Renal cortex interstitium (tissue), 15 donors: ENCODE measurements at places on chromosomes 12 and 14. TPM values are rescaled to one million over a fixed set of nuclear protein-coding genes. Genes with fewer than 3 reads are reported as not detected.

DNA sequence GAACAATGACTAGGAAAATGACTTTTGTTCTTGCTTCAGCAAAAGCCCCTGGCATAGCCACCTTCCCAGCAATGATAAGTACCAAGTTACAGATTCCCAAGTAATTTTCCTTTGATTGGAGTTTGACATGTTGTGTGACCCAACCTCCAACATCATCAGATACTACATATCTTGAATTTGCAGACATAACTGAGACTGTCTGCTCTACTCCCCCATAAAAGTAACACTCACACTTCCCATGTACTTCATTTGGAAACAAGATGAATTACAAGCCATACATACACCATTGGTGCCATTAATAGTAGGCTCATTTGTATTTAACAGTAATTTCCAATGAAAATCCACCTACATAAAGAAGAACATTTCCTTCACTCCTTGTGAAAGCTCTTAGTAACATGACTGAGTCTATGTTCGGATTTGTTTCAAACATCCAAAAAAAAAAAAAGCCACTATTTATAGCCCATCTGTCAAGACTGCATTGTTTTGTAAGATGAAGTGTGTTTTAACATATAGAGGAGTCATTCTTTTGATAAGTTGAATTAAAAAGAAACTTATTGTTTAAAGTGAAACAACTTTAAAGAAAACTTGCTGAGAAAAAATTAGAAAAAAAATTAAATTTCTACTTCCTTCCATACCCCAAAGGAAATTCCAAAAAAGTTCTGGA lies 12.0 kb upstream of the SLCO1A2 start:
- DNase-seq: no peak

GRCh38 chr12:95117178-95117599 lies 43.8 kb upstream of the NR2C1 start:
- peak; percentile 44 for DNase-seq

DNA sequence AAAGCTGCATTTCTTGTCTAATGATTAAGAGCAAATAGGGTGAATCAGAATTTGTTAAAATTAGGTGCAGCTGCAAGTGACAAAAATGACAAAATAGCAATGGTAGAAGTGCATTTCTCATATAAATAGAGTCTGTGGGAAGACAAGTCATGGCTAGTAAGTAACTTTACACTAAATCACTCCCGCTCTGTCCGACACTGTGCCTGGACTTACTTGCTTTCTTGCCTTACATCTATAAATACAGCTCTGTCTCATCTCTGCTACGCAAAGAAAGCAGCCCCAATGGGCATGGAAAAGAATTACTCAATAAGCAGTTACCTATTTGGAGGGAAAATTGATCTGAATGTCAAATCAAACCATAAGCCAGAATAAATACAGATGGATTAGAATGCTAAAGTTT lies 245.4 kb upstream of the KRR1 start:
- no peak for DNase-seq

DNA sequence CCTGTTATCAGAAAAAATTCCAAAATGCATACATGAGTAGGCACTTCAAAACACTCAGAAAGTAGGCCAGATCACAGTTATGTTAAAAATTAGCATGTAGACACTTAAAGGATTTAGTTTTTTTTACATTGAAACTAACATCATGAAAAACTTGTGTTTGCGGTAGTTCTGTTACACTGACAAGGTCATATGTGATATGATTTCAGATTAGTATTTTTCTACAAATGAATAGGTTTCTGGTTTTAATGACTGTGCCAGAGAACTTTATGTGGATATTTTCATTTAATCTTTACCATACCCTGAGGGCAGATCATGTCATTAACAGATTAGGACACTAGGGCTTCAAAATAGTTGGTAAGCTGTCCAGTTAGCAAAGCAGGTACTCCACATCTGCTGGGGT lies 20.7 kb downstream of the YARS2 start:
- DNase-seq: no peak

- DNase-seq: no peak
These were observed 1.5 kb upstream of the NANOG start for GRCh38 chr12:7787574-7788293.

GRCh38 chr14:31902945-31903646 lies 174.0 kb upstream of the ARHGAP5 start:
- no peak for DNase-seq

GRCh38 chr12:32854097-32854496 lies 42.5 kb downstream of the PKP2 start:
- DNase-seq: no peak

DNA sequence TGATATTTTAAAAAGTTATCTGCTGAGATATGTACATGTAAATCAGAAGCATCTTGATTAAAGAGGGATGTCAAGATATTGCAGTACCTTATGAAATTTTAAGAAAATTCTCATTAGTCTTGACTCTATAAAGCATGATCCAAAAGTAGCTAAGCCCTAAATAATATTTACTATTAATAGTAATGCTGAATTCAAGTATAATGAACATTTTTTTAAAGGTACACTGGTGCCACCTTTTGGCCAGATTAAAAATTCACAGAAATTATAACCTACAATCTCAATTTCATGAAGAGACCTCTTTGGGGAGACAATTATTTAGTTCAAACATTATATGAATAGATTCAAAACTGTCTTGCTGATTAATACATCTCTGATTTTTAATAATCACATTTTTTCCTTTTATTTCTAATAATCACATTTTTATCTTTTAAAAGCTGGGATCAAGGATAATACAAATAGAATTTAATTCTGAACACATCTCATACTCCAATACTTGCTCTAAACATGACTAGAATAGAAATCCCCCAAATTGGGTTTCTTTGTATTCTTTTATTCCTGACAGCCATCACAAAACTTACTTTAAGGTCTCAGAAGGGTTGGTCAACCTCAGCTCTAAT lies 13.4 kb downstream of the AKAP5 start:
- DNase-seq: no peak

DNA sequence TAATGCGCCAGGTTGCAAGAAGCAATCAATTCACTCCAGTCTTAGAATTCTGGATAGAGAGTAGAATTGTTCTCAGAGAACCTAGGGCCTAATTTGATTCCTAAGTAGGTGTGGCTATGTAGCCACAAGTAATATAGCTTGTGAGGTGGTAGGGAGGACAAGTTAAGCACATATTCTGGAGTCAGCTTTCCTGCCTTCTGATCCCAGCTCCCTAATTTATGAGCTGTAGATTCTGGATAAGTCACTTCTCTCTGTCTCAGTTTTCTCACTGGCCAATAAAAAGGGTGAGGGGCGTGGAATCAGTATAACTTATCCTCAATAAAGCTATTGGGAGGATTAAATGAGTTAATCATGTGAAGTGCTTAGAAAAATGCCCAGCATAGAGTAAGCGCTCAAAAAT lies 3.0 kb upstream of the SNW1 start:
- no peak for DNase-seq

DNA sequence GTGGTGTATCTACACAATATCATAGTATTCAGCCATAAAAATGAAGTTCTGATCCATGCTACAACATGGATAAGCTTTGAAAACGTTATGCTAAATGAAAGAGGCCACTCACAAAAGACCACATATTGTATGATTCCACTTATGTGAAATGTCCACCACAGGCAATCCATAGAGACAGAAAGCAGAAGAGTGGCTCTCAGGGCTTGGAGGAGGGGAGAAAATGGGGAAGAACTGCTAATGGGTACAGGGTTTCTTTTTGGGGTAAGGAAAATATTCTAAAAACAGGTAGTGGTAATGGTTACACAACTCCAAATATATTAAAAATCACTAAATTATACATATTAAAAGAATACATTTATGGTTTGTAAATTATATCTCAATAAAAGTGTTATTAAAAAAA lies 16.5 kb downstream of the SCNN1A start:
- no peak for DNase-seq

GRCh38 chr12:16946704-16947103 lies 340.7 kb upstream of the LMO3 start:
- no peak for DNase-seq

GRCh38 chr12:106133136-106134087 lies 5.3 kb downstream of the NUAK1 start:
- no peak for DNase-seq

GRCh38 chr12:89872922-89873630 lies 164.4 kb upstream of the ATP2B1 start:
- no peak for DNase-seq

DNA sequence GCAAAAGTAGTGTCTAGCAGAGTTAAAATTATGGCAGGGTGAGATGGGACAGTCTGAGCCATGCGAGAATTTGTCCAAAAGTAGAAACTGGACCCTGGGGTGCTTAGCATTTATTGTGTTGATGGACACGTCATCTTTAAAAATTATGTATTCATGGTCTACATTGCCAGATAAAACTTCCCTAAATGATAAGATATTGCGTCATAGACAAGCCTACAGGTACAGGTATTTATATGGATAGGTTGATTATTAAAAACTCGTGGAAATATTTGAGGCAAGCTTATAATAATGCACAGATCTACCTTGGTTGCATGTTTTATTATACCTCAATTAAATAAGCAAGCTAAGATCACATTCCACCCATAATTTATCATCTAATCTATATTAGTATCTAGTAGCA lies 196.0 kb upstream of the PDZRN4 start:
- no peak for DNase-seq

DNA sequence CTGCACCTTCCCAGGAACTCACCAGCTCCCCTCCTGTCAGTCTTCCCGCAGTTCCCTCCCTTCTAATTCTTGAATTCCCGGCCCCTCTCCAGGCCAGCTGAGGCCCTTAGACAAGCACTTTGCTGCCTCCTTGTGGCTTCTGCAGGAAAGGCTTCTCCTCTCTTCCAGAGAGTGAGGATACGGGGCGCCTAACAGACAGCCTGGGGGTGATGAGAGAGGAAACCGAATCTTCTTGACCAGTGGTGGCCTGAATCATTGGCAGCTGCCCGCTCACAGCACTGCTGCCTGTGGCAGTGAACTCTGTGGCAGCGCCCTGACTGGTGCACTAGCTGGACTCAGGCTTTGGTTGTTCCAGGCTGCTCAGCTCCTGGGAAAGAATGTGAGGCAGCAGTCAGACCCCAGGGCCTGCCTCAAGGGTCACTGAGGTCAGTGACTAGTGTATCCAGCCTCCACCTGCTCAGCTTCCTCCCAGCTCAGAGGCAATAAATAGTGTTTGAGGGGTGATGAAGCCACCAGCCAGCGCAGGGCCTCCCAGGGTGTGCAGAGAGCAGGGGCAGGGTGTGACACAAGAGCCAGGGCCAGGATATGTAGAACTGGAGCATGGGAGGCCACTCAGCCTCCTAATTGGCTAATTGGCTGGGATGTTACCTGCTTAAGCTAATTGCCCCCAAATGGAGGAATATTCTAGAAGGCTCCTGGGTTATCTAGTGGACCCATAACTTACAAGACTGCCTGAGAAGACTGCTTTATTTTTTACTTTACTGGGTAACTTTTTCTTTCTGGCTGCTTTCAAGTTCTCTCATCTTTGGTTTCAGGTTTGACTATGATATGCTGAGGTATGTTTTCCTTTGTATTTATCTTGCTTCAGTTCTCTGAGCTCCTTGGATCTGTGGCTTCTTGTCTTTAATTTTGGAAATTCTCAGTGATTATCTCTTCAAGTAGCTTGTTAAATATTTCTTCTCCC lies 12.9 kb upstream of the MCRS1 start:
- peak; percentile 76 for DNase-seq

The ARHGDIB gene
- polyA plus RNA-seq: 51.0 TPM

The RAB2B gene
- polyA plus RNA-seq: 38.7 TPM

The BEGAIN gene
- polyA plus RNA-seq: 3.0 TPM

The LTB4R2 gene
- 3.4 TPM for polyA plus RNA-seq

The CCDC175 gene
- polyA plus RNA-seq: 0.43 TPM

The VDR gene
- polyA plus RNA-seq: 3.1 TPM

The OTOGL gene
- polyA plus RNA-seq: 0.59 TPM

The ERO1A gene
- 23.7 TPM for polyA plus RNA-seq
